NCI-H187 treated with DMSO at 0.1 percent for 48 hours (cell line): ENCODE measurements at places on chromosomes 6 and 20.

- no peak for DNase-seq
Observed at GRCh38 chr6:168314948-168315347, 4.6 kb downstream of the DACT2 start.

GRCh38 chr6:124795643-124796463 lies 166.4 kb upstream of the RNF217 start:
- DNase-seq, result no peak

GRCh38 chr6:35485402-35485877 lies 11.4 kb downstream of the TEAD3 start:
- DNase-seq, result no peak

- no peak for DNase-seq
Observed at GRCh38 chr6:168319279-168320111, at the start of gene DACT2. Gene DACT2, minus strand, starts transcription at chr6:168319777. Its CDS starts 144 bp downstream, at chr6:168319633.

DNA sequence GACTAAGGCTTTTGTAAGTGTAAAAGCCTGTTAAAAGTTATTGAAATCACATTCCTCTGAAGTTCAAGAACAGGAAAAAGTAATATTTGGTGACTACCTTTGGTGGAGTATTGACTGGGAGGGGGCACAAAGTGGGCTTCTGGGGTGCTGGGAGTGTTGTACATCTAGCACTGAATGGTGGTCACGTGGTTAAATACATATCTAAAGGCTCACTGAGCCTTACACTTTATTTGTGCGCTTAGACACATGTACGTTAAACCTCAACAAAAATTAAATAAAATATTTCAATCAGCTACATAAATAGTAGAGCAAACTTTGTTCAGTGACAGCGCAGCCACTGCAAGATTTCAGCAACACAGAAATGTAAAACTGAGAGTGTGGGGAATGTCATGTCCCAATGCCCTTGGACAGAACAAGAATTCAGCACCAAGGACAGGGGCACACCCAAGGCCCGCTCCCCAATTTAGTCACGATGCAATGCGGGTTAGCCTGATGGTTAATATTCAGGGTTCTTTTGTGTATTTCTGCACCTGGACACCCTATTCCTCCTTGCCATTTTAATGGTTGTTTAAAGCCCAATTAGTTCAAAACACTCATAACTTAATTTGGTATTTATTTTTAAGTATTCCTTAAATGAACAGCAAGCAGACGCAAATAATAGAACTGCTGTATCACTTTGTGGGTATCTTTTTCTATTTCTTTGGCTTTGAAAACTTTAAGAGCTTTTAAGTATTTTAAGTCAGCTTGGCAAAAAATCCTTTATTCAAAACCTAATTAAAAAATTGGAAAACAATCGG lies 37.4 kb downstream of the ANGPT4 start:
- DNase-seq, result no peak

- DNase-seq, result no peak
Observed at GRCh38 chr6:152055517-152055916, 248.0 kb downstream of the ESR1 start.

- no peak for DNase-seq
Observed at GRCh38 chr20:34037767-34038166, 44.1 kb downstream of the RALY start.

- no peak for DNase-seq
Observed at GRCh38 chr6:17182961-17183360, 81.1 kb downstream of the STMND1 start.

- DNase-seq, result no peak
Observed at GRCh38 chr6:85285114-85285513, 164.8 kb upstream of the NT5E start.

- DNase-seq, result peak; percentile 30
Observed at GRCh38 chr6:40550202-40551101, 36.7 kb downstream of the LRFN2 start.

DNA sequence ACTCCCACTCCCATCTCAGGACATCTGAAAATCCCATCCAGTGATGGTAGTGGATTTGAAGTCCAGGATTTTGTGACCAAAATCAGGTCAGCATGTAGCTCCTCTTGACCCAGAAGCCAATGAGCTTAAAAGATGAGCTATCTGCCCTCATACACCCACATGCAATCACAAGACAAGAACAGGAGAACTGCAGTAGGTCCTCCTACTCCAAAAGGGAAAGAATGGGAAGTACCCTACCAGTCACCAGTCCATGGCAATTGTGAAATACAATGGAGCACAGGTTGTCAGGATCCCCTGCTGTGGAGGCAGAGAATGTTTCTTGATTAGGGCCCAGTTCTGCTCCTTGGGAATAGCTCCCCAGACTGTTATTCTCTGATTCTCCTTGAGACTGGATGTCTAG lies 347.3 kb upstream of the CNR1 start:
- DNase-seq, result no peak

DNA sequence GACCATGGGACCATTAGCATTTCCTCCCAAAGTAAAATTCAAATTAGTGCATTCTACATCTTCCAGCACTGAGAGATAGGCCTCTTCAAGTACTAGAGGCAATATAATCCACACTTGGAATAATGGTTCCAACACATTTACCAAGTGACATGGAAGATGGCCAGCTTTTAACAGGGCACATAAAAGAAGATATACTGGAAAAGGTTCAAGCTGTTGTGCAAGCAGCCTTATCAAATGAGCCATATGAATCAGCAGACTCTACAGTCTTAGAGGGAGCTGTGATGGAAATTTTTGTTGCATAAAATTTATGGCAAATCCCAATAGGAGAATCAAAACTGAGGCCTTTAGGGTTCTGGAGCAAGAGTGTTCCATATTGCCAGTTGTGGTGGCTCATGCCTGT lies 526.6 kb upstream of the IRAK1BP1 start:
- DNase-seq, result no peak

- DNase-seq, result no peak
Observed at GRCh38 chr20:45136911-45137310, 12.6 kb upstream of the WFDC12 start.

DNA sequence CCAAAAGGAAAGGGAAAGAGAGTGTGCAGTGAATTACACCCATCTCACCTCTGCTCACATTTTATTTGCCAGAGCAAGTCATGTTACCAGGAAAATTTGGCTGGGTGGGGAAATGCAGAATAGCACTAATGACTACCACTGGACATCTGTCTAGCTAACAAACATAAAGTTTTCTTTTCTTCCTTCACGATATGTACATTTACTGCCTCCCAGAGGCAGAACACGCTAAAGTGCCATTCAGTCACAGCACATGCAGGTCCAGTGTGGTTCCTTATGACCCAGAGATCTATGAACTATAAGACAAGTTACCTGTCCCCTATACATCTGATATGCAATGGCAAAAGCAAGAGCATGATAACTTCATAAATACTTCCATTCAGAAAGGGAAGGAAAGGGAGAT lies 194.1 kb downstream of the OGFRL1 start:
- DNase-seq, result no peak
